Mononuclear cell (primary cell): ENCODE measurements at places on chromosomes 5 and 9. TPM values are rescaled to one million over a fixed set of nuclear protein-coding genes. Genes with fewer than 3 reads are reported as not detected.

Gene TMEM174
- total RNA-seq = not detected

Gene SELENOP
- total RNA-seq = 1.7 TPM

Gene CDX1
- not detected for total RNA-seq

Gene EPB41L4A
- 3.4 TPM for total RNA-seq

Gene SHROOM1
- 0.52 TPM for total RNA-seq

Gene LEAP2
- total RNA-seq = 0.21 TPM

Gene NR6A1
- total RNA-seq = 0.42 TPM

Gene INIP
- total RNA-seq = 9.0 TPM

Gene PPP3R2
- total RNA-seq = not detected

Gene IL4
- total RNA-seq = not detected

Gene NOL8
- total RNA-seq = 34.2 TPM
